ENCODE measurements at places on chromosomes 7 and 10. TPM values are rescaled to one million over a fixed set of nuclear protein-coding genes. Genes with fewer than 3 reads are reported as not detected.

GRCh38 chr10:123559823-123560092 lies 106.4 kb upstream of the GPR26 start:
- DNase-seq = no peak

- no peak for DNase-seq
These were observed 111.0 kb downstream of the TCF7L2 start for GRCh38 chr10:113061054-113061430.

- no peak for DNase-seq
These were observed 161.1 kb upstream of the ZMIZ1 start for GRCh38 chr10:78907551-78908211.

DNA sequence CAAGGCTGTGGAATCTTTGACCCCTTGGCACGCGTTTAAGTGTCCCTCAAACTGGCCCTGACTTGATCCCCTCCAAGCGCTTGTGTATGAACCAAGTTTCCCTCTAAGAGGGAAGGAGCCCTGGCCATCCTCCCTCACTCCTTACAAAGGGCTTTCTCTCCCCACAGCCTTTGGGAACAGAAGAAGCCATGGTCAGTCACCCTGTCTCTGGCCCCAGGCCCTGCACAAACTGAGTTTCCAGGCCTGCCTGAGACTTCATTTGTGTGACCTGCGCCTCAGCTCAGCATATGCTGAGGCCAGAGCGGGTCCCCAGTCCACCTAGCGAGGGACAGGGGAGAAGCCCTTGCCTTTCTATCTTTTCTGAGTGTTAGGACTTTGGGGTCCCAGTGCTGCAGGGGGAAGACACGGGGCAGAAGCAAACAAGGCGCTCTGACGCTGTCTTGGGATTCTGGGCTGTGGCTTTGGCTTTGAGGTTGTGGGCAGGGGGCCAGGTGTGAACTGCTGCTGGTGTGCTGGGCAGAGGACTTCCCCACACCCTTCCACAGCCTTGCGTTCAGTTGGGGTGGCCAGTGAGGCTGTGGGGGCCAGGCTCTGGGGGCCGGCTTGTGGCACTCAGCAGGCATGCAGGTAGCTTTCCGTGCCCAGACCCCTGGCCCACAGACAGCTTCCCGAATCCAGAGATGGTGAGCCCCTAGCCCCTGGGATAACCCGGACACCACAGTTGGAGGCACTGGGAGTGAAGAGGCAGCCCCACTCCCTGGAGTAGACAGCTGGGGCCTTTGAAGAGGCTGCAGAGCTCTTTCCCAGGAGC lies 1.5 kb downstream of the RET start:
- DNase-seq = no peak

The MOGAT3 gene
- not detected for total RNA-seq

GRCh38 chr10:100204370-100204769 lies 18.5 kb upstream of the ERLIN1 start:
- DNase-seq = no peak

DNA sequence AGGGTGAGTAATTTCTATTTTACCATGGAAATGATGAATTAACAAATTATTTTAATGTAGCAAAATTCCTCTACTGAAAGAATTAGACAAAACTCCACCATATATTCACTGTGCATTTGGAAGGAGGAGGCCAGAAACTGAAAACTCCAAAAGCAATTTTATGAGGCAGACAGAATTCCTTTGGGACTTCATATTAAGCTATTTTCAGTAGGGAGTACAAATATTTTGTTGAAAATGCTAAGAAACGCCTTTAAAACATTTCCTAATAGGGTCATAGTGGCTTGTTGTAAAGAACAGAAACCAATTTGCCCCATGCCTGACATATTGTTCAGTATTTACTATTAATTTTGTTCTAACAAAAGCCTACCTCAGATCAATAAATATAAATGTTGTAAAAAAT lies 117.8 kb downstream of the TES start:
- DNase-seq = no peak

DNA sequence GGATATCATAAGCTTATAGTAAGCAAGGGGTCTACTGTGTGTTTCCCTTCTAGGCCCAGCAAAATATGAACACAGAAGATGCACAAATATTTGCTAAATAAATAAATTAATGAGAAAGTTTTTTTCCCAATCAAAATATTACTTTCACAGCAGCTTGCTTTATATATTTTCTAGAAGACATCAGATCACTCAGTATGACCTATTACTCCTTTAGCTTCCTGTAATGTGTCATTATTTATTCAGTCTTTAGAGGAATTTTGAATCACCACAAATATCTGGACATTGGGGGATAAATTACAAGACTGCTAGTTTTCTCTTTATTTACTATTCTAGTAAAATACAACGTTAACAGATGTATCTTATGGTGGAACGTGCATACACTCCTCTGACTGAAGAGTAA lies 765.8 kb upstream of the POM121L12 start:
- DNase-seq = no peak

- DNase-seq = peak; percentile 48
These were observed 166.9 kb downstream of the GLI3 start for GRCh38 chr7:42070068-42070467.

The SEMA4G gene
- 0.83 TPM for total RNA-seq

Data from PC-9 (cell line).